ENCODE measurements at places on chromosomes 16 and 17. TPM values are rescaled to one million over a fixed set of nuclear protein-coding genes. Genes with fewer than 3 reads are reported as not detected.

Gene RHBDL1
- total RNA-seq, result 1.6 TPM

Gene KCNH6
- total RNA-seq, result not detected

Gene XYLT1
- 6.0 TPM for total RNA-seq

Gene ARSG
- total RNA-seq, result 3.6 TPM

Gene SRRM2
- 239 TPM for total RNA-seq

Gene PRSS33
- total RNA-seq, result not detected

Gene DHX38
- total RNA-seq, result 44.7 TPM

Gene SNTB2
- total RNA-seq, result 51.4 TPM

Gene C1QTNF8
- not detected for total RNA-seq

Gene HS3ST3B1
- total RNA-seq, result 9.4 TPM

Gene TP53
- total RNA-seq, result 94.8 TPM

Gene TMUB2
- total RNA-seq, result 35.5 TPM

Gene B3GNT9
- 5.3 TPM for total RNA-seq

Gene C1QTNF1
- 7.3 TPM for total RNA-seq

Gene PHLPP2
- total RNA-seq, result 8.3 TPM

Gene LRRC75A
- total RNA-seq, result 1.2 TPM

All from glomerular endothelial cell (primary cell).